Caki2 (cell line): ENCODE measurements at places on chromosomes 2 and 18.

DNA sequence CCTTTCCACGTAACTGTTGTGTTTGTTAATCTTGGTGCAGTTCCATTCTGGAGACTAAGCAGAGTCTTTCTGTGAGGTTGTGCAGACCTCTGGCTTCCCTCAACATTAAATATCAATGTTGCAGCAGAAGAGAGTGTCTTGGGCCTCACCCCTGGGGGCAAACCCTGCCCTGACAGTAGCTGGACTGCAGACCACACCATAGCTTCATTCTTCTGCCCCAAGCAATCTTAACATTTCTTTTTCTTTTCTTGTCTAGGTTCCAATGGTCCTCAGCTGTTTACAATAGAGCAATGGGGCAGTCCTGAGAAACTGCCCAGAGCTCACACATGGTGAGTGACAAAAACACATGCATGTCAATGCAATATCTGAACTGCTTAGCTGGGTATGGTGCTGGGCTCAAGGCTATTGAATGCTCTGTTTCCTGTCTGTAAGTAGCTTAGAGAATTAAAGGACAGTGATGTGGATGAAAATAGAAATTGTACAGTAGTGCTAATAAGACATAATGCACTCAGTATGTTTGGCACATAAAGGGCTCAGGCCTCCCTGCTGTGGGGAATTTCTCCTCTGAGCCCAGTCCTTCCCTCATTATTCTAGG is 237.6 kb downstream of the ALPK2 start:
- DNase-seq: no peak

DNA sequence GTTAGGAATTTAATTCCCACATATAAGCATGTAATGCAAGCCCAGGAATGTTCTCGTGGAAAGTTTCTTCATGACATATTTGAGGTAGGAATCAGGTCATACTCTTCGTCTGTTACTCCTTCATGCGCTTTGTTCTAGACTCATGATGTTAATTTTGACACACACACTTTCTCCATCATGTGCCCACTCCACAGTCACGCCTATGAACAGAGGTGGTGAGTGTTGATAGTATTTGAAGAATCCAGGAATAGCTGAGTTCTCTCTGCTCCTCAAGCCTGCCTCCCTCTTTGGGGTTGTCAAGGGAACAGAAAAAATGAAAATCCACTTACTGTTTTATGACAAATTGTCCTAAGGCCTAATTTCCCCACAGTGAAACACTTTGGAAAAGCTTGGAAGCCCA is 117.3 kb upstream of the SERPINE2 start:
- DNase-seq: no peak

DNA sequence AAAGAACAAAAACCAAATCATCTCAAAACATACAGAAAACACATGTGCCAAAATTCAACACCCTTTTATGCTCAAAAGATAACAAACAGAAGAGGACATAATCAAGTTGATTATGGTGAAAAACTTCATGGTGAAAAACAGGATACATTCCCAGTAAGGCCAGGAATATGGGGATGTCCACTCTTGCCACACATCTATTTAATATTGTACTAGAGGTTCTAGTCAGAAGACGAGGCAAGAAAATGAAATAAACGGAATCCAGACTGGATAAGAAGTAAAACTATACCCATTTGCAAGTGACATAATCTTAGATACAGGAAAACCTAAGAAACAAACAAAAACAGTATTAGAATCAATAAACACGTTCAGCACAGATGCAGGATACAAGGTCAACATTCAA is 40.8 kb downstream of the MAP3K2 start:
- no peak for DNase-seq

GRCh38 chr2:235026649-235027557 is 75.1 kb downstream of the SH3BP4 start:
- DNase-seq: peak; percentile 75

DNA sequence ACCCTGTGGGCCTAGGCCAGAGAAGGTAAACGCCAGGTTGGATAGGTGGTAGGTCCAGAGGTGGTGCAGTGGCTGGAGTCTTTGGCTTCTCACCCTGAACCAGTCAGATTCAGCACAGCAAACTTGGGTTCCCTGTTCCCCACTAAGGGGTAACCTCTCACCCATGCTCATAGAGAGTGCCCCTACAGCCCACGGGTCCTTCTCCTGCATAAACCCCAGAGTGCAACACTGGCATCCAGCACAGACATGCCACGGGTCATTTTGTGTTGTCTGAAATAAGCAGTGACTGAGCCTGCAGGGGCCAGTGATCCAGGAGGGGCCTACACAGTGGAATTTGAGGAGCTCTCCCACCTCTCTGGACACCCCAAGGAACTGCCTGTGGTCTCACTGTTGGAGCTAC is 40.5 kb upstream of the ATP6V1B1 start:
- DNase-seq: no peak

DNA sequence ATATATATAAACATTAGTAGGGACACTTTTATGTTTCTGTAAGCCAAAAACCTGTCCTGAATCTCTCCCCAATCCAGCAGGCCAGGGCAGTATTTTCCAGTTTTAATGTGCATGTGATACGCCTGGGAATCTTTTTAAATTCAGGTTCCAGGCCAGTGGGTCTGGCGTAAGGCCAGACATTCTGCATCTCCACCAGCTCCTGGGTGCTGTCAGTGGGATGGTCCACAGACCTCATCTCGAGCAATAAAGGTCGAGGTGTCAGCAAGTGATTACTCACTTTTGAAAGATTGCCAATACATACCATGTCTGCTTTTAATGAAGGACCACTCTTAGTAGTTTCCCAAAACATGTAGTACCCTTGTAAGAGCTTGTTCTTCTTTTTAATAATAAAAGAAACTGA is 189.9 kb upstream of the SH3BP4 start:
- peak; percentile 42 for DNase-seq

DNA sequence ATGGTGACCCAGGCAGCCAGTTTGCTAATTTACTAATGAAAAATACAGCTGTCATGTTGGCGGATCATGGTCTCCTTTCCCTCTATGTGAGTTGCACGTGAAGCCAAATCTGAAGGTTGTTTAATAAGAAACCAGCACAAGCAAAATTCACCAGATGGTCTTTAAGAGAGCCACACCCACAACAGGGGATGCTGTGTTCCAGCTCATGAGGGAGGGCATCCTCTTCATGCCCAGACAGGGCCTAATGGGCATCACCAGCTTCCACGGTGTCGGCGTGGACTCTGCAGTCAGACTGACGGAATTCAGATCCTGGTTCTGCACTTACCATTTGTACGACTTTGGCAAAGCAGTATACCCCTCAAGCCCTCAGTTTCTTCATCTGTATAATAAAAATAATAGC is 39.9 kb downstream of the TMEM247 start:
- no peak for DNase-seq

DNA sequence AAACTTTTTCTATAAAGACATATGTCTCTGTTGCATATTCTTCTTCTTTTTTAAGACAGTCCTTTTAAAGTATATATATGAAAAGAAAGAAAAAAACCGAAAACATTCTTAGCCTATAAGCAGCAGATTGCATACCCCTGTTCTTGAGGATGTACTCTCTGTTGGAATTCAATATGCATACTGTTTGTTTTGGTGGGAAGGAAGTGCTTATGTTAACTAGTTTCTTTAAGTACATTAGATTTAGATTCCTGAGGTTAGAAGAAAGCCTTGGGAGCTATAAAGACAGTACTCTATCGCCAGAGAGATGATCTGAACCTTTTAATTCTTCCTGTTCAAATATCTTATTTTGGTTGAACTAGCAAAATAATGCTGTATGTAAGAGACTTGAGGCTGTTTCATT is 46.8 kb upstream of the TBR1 start:
- no peak for DNase-seq

GRCh38 chr2:205650450-205650849 is 31.9 kb upstream of the NRP2 start:
- peak; percentile 64 for DNase-seq

GRCh38 chr18:26902291-26902690 is 36.8 kb upstream of the AQP4 start:
- no peak for DNase-seq
